ENCODE measurements at places on chromosomes 2 and 18.

DNA sequence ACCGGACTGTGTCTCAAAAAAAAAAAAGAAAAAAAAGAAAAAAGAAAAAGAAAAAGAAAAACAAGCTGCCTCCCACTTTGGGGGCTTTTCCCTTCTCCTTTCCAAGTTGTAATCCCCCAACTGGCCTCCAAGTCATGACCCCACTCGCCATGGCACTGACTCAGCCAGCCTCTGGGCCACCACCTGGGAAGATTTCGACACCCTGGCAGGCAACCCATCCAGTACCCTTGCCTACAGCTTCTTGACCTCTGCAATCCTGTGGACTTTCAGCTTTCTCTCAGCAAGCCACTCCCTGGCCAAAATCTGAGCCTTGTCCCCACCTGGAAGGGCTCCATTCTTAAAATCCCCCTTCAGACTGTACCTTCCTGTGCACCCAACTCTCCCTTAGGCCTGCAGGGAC lies 22.3 kb upstream of the FOSL2 start:
- DNase-seq, result no peak

- no peak for DNase-seq
These were observed 57.4 kb upstream of the EPHA4 start for GRCh38 chr2:221629468-221629867.

- DNase-seq, result no peak
These were observed 12.5 kb upstream of the HAAO start for GRCh38 chr2:42804891-42805290.

GRCh38 chr2:174635776-174636404 lies 38.3 kb upstream of the WIPF1 start:
- no peak for DNase-seq

DNA sequence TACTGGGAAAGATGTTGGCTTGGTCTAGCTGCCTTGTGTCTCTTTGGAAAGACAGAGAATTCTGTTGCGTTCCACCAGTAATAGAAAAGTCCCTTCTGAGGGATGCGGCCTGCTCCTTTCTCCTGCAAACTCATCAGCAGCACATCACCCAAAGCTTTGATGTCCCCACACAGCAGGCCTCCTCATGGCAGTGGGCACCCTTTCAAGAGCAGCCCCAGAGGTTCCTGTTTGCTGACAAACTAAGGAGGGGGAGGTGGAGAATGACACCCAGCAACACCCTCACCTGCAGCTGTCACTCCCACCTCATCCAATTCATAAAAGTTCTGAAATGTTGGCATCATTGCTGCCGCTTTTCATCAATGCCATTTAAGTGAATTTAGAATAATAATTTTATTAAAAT lies 556.6 kb downstream of the BCL11A start:
- no peak for DNase-seq

DNA sequence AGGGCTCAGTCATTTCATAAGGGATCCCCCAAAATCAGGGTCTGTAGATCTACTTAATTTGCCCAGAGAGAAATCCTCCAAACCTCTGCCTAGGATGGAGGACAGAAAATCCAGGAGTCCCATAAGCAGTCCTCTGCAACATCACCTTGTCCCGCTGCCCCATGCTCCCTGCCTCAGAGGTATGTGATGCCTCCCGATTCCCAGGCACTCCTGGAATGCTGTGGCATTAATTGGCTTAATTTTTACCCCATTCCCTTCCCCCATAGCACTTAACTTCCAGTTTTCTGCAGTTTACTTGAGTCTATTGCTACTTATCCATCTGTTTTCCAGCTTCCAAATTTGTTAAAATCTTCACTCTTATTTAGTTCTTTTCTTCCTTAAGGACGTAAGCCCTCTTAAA lies 91.6 kb upstream of the TSPYL6 start:
- no peak for DNase-seq

DNA sequence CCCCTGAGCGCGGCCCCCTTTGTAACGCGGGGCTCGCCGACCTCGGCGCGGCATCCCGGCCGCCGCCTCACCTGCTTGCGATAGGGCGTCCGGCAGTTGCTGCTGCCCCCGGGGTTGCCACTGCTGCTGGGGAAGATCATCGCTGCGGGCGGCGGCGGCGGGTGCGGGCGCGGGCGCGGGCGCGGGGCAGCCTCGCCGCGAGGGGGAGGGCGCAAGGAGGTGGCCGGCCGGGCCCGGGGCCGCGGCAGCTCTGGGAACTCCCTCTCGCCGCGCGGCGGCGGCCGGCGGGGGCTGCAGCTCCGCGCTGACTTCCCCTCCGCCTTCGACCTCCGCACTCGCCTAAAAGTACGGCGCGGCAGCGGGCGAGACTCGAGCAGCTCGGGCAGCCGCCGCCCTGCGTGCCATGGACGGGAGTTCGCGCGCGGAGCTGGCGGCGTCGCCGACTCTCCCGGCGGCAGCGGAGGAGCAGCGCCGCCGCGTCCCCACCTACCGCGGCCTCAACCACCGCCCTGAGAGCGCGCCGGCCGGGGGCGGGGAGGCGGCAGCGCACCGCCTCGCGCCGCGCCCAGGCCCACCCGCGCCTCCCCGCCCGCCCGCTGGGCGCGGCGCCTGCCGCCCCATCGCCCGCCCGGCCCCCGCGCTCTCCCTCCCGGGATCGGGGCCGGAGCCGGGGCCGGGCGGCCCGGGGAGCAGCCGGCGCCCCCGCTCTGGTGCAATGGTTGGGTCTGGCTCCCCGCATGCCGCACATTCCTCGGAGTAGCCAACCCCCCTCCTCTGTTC lies 86.0 kb downstream of the RBMS1 start:
- peak; percentile 54 for DNase-seq

DNA sequence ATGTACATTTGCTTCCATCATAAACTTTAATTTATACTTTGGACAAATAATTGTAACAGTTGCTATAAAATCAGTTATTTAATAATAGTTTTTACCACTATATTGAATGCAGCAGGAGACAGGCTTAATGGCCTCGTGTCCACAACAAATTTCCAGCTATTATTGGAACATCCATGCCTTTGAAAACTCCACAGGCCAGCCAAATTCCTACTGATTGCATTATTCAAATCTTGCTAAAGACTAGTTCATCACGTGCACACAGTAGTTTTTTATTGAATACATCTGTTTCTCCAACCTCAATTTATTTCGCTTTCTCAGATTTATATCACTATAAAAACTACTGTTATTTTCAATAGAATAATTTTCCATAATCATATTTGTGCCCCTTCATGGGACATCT lies 18.4 kb upstream of the PTPRM start:
- DNase-seq, result no peak

DNA sequence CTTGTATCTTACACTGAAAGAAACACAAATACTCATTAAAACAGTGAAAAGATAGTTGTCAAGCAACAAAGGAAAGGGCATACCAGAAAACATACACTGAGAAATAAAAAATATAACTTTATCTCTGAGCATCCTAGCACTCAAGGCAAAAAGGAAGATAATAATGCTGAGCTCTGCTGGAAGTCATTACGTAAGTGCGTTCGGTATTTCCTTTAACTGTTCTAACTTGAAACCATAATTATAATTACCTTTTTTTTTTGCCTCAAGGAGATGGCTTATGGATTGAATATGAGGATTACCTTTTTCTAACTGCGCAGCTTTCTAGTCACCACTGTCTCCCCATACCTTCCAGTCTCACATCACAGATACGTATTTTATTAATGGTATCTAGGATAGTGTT lies 308.1 kb downstream of the GBX2 start:
- DNase-seq, result no peak

GRCh38 chr2:98175811-98176210 lies 88.8 kb downstream of the VWA3B start:
- DNase-seq, result no peak

GRCh38 chr18:21742315-21742687 lies 1.7 kb downstream of the MIB1 start:
- no peak for DNase-seq

DNA sequence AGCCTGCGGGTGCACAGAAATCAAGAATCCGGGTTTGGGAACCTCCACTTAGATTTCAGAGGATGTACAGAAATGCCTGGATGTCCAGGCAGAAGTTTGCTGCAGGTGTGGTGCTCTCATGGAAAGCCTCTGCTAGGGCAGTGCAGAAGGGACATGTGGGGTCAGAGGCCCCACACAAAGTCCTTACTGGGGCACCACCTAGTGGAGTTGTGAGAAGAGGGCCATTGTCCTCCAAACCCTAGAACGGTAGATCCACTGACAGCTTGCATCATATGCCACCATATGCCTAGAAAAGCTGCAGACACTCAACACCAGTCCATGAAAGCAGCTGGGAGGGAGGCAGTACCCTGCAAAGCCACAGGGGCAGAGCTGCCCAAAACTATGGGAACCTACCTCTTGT lies 833.0 kb downstream of the TMEM182 start:
- no peak for DNase-seq

GRCh38 chr18:74898965-74899364 lies 301.3 kb downstream of the ZNF407 start:
- peak; percentile 74 for DNase-seq

GRCh38 chr2:35174845-35175244 lies 1180.7 kb upstream of the CRIM1 start:
- DNase-seq, result no peak

DNA sequence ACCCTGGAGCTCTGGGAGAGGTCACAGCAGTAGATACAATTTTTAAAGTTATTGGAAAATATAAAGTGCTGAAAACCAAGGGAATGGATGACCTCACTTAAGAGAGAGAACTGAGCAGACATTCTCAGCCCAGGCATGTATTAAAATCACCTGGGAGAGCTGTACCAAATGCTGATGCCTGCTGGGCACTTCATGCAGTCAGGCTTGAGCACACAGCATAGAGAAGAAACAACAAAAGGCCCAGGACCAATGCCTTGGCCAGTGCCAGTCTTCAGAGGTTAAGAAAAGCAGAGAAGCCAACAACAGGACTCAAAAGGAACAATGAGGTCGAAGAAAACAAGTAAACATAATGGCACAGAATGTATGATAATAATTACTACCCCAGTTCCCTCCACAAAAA lies 211.8 kb downstream of the L3MBTL4 start:
- DNase-seq, result no peak

DNA sequence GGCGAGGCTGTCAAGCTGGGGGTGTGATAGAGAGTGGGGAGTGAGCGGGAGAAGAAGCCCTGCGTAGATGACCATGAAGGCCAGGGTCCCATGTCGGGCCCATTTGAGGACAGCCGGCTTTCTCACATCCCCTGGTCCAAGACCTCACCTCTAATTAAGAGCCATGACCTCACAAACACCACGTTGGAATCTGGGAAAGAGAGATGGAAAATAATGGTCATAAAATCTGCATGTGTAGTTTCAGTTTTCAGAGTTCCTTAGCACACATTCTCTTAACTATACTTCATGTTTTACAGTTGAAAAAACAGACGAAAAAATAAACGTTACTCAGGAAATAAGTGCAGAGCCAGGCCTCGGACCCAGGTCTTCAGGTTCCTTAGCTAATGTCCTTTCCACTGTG lies 244.8 kb upstream of the SIX2 start:
- DNase-seq, result no peak

DNA sequence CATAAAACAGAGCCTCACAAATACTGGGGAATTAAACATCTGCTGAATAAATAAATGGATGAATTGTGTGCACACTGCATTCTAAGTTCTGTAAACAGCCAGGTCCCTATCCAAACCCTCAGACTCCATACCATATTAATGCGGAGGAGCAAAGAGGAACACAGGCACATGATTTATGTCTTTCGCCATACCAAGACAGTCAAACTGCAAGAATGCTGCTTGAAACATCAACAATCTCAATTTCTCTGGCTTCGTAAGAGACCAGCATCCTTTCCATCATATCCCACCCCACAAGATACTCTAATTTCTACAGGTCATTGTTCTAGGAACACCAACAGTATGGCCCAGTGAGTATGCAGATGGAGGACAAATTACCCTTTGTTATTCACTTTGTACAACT lies 15.0 kb downstream of the KANSL3 start:
- DNase-seq, result no peak

DNA sequence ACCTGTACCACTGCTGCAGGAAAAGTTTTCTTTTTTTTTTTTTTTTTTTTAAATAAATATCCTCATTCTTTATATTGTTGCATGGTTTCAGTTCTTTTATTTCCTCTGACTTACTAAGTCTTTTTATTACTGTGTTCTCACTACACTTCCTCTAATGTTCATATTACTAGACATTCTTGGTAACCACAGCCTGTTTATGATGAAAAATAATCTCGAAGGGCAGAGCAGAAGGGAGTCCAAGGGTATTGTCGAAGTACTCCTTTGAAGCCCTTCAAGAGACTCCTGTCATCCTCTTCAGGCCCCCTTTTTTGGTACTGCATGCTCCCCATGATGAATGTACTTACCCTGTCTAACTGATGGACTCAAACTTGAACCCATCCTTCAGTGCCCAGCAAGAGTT lies 61.2 kb downstream of the RND3 start:
- no peak for DNase-seq

- no peak for DNase-seq
These were observed 401.6 kb downstream of the XIRP2 start for GRCh38 chr2:167289651-167290410.

- peak; percentile 22 for DNase-seq
These were observed 166.4 kb upstream of the FANCL start for GRCh38 chr2:58407487-58407886.

DNA sequence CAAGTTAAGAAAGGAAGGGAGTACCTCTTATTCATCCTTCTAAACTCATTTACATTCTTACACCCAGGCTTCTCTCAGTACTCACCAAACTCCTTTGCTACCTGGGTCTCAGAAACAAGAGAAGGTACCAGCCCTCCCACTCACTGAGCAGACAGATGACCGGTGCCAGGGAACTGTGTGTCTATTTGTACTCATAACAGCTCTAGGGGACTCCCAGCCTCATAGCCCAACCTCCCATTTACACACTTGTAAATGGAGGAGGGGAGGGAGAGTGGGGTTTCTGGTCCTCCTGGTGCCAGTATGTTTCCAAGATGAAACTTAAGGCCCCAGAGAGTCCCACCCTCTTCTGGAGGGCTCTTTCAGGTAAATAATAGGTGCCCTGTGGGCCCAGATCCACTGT lies 42.8 kb upstream of the SIGLEC15 start:
- DNase-seq, result peak; percentile 4

DNA sequence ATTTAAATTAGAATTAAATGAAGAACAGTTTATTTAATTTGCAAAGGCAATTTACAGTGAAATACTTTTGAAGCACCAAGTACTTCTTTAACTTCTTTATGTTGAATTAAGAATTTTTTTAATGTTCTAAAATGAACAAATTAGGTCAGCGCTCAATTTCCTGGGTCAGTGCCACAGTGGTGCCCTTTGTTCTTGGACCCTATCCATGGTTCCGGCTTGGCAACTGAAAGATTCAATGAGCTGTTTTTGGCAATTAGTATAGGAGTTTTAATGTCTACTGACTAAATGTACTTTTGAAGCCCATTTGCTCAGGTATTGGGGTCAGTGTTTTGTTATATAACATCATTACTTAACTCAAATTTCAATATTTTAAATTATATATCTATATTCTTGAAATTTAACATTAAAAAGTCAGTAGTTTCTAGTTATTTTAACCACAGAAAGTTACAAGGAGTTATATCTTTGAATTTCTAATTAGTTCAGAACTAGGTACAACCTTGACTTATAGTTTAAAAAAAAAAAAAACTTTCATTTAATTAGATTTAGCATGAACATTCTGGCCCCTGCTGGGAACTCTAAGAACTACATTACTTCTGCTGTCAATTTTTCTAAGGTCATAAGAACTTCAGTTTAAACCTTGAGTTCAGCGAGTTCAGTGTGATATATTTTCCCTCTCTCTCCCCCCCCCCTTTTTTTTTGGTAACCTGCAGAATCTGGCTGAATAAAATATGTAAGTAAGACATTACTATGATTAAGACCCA lies 7.6 kb upstream of the MSTN start:
- DNase-seq, result peak; percentile 45
